Activated CD8-positive, alpha-beta memory T cell treated with anti-CD3 and anti-CD28 coated beads, Interleukin-2, amount 50 U/mL, for 48 hours (primary cell): ENCODE measurements at places on chromosomes 3 and 15.
A peak's percentile ranks its signal among the peaks of the same experiment; 100 is the strongest.

DNA sequence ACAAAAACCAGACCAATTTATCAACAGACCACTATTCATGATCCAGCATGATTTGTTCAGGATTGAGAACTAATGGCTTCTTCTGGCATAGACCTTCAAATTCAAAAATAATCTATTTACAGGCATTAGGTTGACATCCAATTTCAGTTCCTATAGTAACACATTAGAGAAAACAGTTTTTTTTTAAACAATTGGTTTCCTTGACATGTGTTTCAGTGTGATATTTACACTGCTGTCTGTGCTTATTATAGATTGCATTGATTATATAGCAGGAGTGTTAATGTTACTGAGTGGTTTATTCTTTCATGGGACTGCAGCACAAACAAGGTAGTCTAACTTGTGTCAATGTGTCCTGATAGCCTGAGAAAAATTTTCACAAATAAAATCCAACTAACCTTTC, 579.3 kb downstream of the PLOD2 start:
- DNase-seq = no peak

DNA sequence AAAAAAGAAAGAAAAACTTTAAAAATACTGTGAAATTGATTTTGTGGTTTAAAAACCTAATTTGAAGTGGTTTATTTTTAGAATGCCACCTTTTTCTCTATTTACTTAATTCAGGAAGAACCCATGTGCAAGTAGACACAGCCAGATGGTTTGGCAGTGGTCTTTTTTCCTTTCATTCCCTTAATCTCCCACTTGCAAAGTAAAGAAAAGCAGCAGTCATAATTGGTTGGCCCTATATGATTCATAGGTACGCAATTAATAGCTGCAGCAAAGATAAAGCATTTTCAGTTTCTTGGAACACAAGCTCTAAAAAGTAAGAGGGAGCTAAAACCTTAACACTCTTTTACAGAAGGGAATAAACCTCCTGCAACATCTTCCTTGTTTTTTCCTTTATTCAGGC, 115.3 kb downstream of the MECOM start:
- no peak for DNase-seq

- DNase-seq = no peak
Measured at GRCh38 chr3:42601896-42602581, 1.6 kb downstream of the NKTR start.

DNA sequence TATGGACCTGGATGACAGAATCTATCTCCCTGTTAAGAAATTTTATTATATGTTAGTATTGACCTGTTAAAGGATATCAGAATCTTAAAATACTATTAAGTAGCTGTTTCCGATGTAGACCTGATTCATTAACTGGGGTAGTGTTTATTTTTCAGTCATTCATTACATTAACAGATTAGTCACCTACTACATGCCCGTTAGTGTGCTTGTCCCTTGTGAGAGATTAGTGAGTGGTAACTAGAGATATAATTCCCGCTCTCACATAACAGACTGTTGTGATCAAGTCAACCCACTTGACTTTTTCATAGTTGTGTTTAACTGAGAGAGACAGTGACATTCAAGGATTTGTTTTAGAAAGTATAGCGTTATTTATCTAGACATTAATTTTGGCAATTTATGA, 166.8 kb downstream of the TCF12 start:
- DNase-seq = no peak

DNA sequence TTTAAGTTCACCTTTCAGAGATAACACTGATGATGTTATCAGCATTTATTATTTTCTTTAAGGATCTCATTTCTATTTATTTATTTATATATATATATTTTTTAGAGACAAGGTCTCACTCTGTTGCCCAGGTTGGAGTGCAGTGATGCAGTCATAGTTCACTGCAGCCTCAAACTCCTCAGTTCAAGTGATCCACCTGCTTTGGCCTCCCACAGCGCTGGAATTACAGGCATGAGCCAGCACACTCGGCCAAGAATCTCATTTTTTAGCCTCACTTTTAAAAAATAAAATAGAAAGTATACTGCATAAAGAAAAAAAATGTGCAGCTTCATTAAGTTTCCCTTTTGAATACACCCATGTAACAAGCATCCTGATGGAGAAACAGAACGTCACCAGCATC, 35.6 kb downstream of the PLA2G4D start:
- no peak for DNase-seq

DNA sequence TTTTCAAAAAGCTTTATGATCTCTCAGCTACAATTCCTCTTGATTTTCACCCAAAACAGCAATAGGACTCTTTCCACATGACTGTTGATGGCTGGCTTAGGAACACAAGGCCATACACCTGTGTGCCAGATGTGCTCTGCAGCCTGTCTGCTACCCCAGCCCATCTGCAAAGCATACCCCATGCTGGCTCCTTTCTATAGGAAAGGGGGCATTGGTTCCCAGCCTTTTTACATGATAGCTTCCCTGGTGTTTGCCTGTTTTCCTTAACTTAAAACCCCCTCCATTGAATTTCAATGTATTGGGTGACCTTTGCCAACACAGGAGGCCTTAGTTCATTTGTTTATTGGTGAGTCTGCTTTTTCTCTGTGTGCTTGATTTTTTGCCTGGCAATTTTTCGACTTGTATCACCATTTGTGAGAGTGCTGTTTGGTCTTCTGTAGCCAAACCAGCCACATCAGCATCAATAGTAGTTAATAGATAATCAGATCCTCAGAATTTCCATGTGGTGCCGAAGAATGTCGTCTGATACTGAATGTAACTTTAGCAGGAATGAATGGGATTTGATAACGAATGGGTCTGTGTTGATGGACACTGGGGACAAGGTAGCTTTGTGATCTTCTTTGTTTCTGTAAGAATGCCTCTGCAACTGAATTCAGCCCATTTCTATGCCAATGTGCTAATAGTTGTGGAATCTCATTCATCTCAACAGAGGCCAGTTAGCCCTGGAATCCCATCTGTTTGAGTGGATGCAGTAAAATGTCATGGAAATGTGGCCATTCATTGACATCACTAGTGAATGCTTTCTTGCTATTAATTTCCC, 272.2 kb upstream of the RARB start:
- DNase-seq = no peak

- no peak for DNase-seq
Measured at GRCh38 chr3:66380200-66380932, 120.5 kb downstream of the LRIG1 start.

DNA sequence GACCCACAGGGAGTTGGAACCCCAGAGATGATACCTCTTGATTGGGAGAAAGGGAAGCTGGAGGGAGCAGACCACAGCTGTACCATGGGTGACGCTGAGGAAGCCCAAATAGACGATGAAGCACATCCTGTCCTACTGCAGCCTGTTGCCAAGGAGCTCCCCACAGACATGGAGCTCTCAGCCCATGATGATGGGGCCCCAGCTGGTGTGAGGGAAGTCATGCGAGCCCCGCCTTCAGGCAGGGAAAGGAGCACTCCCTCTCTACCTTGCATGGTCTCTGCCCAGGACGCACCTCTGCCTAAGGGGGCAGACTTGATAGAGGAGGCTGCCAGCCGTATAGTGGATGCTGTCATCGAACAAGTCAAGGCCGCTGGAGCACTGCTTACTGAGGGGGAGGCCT, 201.1 kb downstream of the AKAP13 start:
- DNase-seq = peak; percentile 62

GRCh38 chr15:32979710-32980109, 214.8 kb downstream of the FMN1 start:
- no peak for DNase-seq

DNA sequence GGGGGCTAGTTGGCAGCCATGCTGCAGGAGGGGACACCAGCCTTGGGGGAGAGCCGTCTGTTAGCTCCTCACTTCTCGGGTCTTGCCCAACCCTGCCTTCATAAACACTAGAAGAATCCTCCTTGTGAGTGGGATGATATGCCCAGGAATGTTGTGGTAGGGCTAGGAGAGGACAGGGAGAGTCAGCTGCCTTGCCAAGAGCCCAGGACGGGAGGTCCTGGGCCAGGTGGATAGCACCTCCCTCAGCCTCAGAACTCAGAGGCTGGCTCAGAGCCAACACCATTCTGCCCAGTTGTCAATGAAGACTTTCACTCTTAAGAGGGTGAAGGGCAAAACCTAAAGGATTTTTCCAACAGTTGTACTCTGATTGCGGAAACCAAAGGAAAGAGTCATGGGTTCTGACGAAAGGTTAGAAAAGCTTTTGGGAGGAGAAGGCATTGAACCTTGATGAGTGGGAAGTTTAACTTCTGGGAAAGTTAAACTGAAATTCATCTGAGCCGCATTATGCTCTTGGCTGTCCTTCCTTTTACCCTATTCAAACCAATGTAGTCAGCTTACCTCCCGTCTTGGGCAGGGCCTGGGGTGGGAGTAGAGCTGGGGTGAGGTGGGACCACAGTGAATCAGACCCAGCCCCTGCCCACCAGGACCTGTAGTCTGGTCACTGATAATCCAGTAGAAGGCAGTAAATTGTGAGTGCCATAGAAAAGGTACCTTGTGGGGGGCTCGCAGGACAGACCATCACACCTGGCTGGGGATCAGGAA, 81.9 kb downstream of the FAM43A start:
- no peak for DNase-seq

- DNase-seq = no peak
Measured at GRCh38 chr3:196754091-196754981, 14.7 kb downstream of the PAK2 start.
